Stimulated activated CD4-positive, alpha-beta T cell treated with anti-CD3 and anti-CD28 coated beads, Interleukin-1b, Interleukin-23, amount 100 ng/mL, for 48 hours (primary cell): ENCODE measurements at places on chromosomes 13 and 19.

DNA sequence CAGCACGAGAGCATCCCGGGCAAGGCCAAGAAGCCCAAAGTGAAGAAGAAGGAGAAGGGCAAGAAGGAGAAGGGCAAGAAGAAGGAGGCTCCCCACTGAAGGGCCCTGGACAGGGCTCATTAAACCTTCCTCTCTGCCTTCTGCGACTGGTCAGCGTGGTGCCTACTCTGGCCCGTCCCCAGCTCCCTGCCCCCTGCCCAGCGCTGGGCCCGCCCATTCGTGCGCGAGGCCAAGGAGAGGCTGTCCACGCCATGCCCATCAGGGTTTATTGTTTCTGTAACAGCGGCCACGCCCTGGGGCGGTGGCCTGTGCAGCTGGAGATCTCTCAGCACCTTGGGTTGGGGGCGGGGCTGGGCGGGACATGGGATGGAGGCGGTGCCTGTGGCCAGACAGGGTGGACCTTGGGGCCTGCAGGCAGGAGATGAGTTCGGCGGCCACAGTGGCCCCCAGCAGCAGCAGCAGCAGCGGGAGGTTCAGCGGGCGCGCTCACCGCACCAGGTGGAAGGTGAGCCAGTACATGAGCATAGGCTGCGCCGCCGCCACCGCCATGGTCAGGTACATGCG lies 897 bp downstream of the C19orf33 start:
- no peak for DNase-seq

DNA sequence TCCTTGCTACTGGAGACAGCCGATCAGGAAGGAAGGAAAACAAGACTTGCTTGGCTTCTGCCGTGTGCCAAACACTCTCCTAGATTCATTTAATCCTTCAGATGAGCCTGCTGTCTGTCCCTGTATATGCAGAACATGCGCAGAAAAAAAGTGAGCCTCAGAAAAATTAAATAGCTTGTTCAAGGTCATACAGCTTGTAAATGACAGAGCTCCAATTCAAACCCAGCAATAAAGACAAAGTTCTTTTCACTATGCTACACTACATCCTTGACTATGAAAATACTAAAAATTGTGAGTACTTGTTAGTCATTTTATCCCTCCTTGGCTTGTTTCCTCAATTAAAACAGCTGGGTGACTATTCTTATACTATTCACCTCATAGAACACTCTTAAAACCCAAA lies 121.4 kb downstream of the KCNRG start:
- DNase-seq = no peak

DNA sequence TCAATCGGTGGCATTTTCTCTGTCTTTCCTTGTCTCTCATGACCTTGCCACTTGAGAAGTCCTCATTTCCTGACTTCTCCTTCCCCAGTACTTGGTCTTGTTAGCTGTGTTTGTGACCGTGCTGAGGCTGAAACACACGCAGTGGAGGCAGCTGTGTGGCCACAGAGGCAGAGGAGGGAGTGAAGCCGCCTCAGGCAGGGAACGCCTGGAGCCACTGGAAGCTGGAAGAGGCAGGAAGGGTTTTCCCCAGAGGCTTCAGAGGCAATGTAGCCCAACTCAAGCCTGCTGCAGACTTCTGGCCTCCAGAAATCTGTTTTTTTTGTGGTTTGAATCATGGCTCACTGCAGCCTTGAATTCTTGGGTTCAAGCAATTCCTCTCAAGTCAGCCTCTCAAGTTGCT lies 29.2 kb upstream of the ARGLU1 start:
- DNase-seq = no peak

DNA sequence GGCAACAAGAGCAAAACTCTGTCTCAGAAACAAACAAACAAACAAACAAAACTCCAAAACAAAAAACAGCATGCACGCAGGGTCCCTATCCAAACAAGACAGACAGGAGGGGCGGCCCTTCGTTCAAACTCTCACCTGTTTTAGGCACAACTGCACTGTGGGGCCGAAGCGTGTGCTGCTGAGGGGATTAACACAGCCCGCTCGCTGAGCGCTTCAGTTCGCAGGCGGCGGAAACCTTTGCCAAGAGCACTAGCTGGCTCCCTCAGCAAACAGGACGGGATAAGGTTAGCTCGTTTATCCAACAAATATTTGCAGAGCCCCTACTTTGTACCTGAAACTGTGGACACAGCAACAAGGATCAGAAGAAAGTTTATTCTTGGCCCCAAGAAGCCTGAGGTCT lies 1.6 kb upstream of the ADPRHL1 start:
- no peak for DNase-seq

DNA sequence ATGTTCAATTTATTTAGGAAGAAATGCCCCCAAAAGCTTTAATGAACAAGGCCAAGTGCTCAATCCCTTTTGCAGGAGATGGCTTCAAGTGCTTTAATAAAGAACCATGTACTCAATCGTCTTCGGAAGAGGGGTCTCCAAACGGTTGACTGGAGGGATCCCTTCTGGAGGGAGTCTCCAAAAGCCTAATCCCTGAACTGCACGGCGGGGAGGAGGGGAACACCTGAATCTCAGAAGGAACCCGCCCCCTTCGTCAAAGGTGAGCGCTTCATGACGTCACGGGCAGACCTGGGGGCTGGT lies 505 bp downstream of the PAF1 start:
- DNase-seq = peak; percentile 82

DNA sequence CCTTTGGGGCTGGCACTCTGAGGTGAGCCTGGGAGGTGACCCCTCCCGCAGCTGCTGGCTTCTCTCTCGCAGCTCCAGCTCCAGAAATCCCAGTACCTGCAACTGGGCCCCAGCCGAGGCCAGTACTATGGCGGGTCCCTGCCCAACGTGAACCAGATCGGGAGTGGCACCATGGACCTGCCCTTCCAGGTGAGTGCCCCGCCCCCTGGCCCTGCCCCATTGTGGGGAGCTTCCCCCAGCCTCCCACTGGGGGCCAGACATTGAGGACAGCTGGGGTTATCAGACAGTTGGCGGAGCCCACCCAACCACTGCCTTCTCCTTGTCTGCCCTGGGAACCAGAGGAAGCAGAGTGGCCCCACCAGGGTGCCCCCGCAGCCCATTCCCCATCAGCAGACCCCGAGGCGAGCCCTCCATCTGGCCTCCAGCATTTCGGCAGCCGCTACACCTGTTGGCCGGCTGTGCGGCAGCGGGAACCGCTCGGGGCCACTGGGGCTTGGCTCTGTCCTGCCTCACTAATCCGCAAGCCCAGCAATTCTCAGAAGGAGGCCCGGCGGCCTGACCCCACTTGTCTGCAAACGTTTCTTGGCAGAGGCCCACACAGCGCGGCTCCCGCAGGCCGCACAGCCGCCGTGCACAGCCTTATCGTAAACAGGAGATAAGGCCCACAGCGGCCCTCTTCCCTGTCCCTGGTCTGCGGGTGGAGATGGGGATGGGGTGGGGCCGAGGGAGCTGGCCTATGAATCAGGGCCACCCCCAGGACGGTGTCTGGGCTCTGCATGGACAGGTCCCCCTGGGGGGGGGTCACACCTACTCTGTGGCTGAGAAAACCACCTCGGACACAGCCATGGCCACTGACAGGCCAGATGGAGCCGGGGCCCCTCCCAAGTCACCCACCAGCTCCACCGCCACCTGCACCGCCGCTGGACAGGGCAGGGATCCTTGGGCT lies 48.0 kb downstream of the COMP start:
- no peak for DNase-seq

- DNase-seq = no peak
Observed at GRCh38 chr13:29454931-29455481, 140.5 kb downstream of the SLC7A1 start.
